ENCODE measurements at places on chromosomes 1 and 21.

DNA sequence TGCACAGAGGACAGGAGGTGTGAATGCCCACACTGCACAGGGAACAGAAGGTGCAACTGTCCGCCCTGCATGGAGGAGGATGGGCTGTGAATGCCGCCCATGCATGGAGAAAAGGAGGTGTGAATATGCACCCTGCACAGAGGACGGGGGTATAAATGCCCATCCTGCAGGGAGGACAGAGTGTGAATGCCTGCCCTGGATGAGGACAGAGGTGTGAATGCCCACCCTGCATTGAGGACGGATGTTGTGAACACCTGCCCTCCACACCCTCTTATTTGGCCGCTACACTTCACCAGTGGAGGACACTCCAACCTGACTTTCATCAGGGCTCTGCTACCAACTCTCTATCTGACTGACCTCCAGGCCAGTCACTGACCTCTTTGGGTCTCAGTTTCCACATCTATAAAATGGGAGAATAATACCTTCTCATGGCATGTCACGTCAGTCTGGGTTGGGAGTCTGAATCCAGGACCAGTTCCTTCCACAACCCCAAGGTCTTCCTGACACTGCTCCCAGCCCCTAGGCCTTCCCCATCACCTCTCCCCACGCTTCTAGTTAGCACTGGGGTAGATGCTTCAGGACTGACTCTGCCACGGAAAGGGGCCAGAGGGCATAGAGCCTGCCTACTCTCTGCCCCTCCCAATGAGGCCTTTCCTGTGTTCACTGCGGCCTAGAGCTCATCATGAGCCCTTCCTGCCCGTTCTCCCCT lies 28.4 kb downstream of the ZBTB17 start:
- DNase-seq, result no peak

- DNase-seq, result no peak
Observed at GRCh38 chr1:190699165-190699564, 221.5 kb upstream of the BRINP3 start.

GRCh38 chr1:26302733-26303405 lies 3.6 kb downstream of the UBXN11 start:
- DNase-seq, result no peak

DNA sequence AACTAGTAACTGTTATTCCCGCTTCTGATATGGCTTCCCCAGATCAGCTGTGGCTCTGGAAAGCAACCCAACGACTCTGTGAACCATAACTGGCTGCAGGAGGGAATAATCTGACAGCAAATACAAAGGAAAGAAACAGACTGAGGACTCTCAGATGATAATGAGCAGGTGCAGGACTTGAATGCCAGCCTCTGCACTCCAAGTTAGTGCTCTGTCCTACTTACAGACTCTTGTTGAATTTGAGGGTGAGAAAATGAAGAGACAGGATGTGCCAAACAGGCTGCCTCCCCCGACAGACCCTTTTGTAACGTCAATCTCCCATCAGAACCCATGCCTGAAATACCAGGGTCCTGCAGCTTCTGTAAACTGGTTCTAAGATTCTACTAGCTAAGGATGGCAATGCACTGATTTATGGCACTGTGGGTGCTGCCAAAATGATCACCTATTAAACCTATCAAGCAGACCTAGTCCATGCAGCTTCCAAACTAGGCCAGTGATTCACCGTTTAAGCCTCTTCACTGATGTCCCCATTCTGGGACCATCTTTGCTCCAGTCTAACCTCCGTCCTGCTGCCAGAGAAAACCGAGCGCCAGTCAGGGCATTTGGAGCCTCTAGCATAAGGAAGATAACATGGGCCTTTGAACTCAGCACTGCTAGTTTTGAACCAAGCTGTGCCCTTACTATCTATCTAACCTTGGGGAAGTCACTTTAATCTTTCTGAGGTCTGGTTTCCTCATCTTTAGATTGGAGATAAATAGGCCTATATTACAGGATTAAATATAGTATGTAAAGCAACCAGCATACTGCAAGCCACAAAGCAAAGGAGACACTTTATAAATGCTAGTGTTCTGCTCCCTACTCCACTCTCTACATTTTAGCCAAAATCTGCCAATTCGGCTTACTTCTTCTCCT lies 4.8 kb downstream of the MKNK1 start:
- DNase-seq, result no peak

GRCh38 chr1:221719278-221719597 lies 22.7 kb downstream of the DUSP10 start:
- no peak for DNase-seq

DNA sequence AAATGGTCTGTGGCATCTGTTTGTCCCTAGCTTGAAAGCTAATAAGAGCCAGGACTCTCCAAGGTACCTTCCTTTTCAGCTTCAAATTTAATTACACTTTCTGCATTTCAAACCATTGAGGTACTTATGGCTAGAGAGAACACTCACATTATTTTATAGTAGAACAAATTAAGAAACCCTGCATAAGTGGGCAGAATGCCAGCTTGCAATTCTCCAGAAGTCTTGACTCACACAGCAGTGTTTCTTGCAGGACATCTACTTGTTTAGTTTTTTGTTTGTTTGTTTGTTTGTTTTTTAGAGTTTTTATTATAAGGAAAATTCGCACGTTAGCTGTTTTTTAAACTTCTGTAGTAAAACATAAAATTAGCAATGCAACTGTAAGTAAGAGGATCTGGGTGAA lies 397.2 kb downstream of the NEGR1 start:
- DNase-seq, result no peak

DNA sequence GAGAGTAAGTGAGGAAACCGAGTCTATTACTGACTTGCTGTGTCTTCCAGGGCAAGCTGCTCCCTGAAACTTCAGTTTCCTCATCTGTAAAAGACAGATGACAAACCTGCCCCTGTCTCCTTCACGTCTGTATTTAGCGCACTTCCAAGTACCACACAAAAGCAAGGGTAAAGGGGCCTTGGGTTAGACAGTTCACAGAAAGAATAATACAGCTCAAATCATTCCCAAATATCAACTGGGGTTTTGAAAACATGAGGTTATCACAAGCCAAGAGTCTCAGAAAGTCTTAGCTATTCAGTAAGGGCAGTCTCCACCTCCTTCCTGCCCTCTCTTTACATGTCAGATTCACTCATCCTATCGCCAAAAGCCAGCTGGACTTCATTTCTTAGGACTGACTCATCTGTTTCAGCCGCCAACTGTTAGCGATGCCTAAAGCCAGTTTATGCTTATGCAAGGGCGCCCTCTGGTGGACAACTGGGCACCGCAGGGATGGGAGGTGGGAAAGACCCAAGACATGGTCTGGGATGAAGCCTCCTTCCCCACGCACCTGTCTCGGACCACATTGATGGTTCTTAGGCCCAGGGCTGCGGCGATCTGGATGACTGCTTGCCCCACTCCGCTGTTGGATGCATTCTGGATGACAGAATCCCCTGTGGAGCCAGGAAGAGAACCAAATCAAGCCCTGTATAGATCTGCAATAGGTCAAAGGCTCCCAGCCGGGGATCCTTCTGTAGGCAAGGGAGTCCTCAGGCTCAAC lies 21.1 kb upstream of the SRSF4 start:
- peak; percentile 86 for DNase-seq

- peak; percentile 55 for DNase-seq
Observed at GRCh38 chr1:87330057-87330884, 1.6 kb downstream of the LMO4 start.

- peak; percentile 49 for DNase-seq
Observed at GRCh38 chr1:207084701-207085180, 3.9 kb upstream of the C4BPB start.

DNA sequence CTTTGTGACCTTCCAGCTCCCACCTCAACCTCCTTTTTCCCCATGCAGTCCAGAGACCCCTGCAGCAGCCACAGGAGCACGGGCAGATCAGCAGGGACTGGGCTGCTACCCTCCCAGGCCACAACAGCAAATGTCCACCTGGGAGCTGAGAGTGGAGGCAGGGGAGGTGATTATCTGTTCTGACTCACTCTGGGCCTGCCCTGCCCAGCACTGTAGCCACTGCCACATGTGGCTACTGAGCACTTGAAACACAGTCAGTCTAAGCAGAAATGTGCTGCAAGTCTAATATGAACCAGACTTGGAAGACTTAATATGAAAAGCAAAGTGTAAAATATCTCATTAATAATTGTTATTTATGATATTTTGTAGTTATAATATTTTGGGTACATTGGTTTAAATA lies 148.9 kb upstream of the VANGL1 start:
- DNase-seq, result no peak

- DNase-seq, result no peak
Observed at GRCh38 chr1:115302390-115302961, 35.6 kb downstream of the NGF start.

- no peak for DNase-seq
Observed at GRCh38 chr1:216896146-216896545, 172.9 kb upstream of the ESRRG start.

- DNase-seq, result peak; percentile 10
Observed at GRCh38 chr1:63772876-63773275, 941 bp upstream of the ROR1 start.

- no peak for DNase-seq
Observed at GRCh38 chr1:152946248-152946647, 758 bp upstream of the SPRR5 start.

GRCh38 chr21:27078915-27079314 lies 112.0 kb upstream of the ADAMTS5 start:
- no peak for DNase-seq

DNA sequence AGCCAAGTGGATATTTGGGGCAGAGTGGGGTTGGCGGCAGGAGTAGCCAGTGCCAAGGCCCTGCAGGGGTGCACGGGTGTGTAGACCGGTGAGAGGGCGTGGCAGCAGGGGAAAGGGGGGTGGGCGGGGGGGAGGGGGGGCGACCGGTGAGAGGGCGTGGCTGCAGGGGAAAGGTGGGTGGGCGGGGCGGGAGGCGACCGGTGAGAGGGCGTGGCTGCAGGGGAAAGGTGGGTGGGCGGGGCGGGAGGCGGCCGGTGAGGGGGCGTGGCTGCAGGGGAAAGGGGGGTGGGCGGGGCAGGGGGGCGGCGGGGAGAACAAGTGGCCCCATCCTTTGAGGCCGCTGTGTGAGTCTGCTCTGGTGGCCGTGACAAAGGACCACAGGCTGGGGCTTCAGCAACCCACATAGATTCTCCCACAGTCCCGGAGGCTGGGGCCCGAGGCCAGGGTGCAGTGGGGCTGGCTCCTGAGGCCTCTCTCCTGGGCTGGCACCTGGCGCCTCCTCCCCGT lies 25.8 kb downstream of the RRP1 start:
- DNase-seq, result no peak

DNA sequence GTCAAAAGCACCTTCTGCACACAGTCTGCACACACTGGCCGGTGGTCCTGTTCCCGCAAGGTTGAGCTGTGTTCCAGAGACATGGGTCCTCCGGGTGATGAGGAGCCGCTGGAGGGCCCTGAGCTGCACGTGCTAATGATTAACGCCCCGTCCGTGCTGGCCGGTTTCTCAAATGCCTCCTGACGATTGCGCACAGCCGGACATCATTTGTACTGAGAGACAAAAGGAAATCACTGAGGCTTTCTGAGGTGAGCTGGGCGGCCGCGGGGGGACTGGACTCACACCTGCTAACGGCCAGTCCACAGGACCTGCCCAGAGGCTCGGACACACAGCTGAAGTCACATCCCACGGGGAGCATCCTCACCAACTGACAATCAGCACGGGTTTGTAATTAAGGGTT lies 29.2 kb downstream of the POFUT2 start:
- no peak for DNase-seq

DNA sequence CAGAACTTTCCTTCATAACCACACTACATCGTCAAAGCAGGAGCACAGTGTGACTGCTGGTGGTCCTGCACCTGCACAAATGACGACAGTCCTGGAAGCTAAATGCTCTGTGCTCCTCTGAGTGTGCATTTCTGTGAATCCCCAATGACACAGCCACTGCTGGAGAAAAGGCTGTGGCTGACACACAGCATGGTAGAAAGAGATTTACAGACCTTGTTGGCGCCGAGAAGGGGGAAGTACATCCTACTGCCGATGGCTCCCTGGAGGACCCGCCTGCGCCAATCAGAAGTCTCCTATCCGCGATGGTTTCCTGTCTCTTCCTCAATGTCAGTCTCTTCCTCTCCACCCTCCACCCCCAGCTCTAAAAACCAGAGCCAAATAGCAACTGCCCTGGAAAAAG lies 115.4 kb upstream of the RAB4A start:
- DNase-seq, result no peak

GRCh38 chr1:19613171-19613703 lies 30.9 kb upstream of the NBL1 start:
- no peak for DNase-seq

DNA sequence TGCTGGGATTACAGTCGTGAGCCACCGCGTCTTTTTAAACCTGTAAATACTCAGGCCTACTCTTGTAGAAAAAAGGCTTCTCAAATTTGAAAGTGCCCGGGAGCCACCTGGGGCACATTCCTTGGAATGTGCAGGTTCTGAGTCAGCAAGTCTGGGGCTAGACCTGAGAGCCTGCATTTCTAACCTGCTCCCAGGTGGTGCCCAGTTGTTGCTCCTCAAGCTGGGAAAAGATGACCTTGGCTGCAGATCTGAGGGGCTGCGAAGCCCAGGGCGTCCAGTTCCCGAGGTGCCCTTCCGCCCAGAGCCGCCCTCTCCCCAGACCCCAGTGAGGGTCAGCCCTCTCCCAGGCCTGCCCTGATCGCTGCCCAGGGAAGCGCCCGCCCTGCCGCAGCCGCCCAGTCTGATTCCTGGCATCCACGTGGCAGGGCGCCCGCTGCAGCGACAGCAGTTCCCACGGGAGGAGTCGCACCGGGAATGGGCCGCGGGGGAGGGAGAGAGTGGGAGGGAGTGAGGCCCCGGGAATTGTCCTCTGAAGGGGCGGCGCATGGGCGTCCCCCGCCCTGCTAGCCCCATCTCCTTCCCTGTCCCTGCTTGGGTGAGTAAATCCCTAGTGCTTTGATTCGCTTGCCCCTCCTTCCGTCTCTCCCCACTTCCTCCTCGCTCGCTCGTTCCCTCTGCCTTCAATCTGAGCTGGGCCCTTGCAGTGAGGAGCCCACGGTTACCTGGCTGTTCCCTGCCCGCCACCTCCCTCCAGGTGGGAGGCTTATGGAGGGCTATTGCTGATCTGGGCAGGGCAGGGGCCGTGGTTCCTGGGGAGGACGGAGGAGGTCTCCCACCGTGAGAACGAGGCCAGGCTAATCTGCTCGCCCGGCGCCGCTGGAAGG lies 18.8 kb upstream of the TENT5B start:
- DNase-seq, result no peak

GRCh38 chr1:17663646-17664045 lies 91.5 kb upstream of the ACTL8 start:
- no peak for DNase-seq

DNA sequence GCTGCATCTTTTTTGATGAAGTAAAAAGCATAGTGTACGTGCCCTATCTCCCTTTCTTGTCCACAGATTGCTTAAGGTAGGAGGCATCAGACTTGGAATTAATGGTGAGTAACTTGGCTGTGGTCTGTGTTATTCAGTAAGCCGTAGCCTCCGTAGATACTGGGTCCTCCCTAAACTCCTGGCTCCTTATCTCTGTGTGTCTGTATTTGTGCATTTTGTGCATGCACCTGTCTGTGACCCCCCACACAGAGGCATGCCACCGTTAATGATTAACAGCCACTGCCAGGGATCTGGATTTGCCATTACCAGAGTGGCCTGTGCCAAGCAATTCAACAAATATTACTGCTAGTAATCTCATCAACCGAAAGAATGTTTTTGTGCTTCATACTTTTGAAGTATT lies 31.9 kb downstream of the MAP3K21 start:
- DNase-seq, result no peak

- peak; percentile 38 for DNase-seq
Observed at GRCh38 chr1:179141592-179142251, 59.9 kb downstream of the TOR3A start.

- no peak for DNase-seq
Observed at GRCh38 chr1:209648931-209649776, 3.1 kb downstream of the LAMB3 start.
